ENCODE measurements at places on chromosomes 5 and 9.

- DNase-seq, result no peak
Observed at GRCh38 chr9:114155995-114156656, 789 bp downstream of the COL27A1 start.

DNA sequence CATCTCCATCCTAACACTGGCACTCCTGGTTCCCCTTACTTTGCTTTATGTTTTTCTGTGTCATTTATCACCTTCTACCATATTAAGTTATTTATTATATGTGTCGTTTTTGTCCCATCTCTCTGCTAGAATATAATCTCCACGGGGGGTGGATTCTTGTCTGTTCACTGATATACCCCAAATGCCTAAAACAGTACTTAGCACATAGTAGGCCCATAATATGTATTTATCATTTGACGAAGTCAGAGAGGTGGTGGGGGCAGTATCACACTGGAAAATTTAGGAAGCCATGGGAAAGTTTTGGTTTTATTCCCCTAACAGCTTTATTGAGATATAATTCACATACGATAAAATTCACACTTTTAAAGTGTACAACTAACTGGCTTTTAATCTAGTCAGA, 14.4 kb downstream of the ZCCHC9 start:
- no peak for DNase-seq

DNA sequence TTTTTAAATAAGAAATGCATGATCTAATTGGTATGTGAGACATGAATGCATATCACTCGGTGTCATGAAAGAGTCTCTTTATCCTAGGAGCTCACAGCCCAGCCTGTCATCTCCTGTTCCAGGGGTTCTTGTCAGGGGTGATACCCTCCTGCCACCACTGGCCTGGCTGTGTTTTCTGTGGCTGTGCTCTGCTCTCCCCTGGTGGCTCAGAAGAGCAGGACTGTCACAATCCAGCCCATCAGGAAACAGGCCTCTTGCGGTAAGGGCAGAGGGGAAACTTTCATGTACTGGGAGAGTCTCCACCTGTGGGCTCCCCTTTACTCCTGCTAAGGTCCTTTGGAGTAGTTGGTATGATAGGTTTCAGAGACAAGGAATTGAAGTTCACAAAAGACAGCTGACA, 240.2 kb upstream of the GLRA1 start:
- DNase-seq, result no peak

GRCh38 chr5:132556153-132556762, 519 bp upstream of the RAD50 start:
- DNase-seq, result no peak

DNA sequence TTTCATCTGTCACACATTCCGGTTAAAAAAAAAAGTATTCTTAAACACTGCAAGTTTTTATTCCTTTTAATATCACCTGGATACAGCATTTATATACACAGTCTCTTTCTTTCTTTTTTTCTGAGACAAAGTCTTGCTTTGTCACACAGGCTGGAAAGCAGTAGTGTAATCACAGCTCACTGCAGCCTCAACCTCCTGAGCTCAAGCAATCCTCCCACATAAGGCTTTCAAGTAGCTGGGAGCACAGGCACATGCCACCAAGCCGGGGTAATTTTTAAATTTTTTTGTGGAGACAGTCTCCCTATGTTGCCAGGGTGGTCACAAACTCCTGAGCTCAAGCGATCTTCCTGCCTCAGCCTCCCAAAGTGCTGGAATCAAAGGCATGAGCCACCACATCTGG, 13.9 kb downstream of the KIF20A start:
- DNase-seq, result no peak

GRCh38 chr5:8209500-8209899, 340.6 kb downstream of the MTRR start:
- DNase-seq, result no peak

DNA sequence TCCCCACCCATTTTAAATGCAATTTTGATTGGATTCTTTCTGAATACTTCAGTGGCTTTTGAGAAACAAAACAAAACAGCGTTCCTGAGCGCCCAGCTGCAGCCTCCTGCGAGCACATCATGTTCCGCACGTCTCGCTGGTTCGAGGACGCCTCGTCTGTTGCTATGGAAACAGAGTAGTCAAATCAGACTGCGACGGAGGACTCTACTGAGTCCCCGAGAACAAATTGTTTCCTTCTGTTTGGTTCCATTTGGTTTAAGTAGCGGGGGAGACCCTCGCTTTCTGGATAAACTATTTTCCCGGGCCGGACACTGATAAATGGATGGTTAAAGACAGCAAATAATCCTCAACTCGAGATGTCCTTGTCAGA, 69.0 kb downstream of the SLC28A3 start:
- no peak for DNase-seq

DNA sequence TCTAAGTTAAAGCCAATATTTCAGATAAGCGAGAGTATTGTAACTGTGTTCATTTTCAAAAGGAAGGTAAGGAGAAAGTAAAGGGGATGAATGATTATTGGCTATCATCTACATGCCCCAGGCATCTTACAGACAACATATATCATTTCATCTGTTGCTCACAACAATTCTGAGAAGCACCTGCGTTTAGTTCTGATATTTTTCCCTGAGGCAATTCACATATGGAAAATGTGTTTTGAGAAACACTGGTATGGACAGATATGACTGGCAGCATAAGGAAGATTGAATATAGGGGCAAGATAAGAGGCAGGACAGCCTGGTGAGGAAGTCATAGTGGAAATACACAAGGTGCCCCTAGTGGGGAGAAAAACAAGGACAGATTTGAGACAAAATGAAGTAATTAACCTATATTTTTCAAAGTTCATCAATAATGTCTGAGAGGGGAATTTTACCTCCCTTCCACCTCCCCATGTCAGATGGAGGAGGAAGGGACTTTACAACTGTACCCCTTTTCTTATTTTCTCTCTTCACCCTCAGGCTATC, 87.7 kb upstream of the TRIM32 start:
- no peak for DNase-seq

- DNase-seq, result no peak
Observed at GRCh38 chr9:27566118-27566517, 7.2 kb downstream of the C9orf72 start.
